ENCODE measurements at places on chromosomes 2 and 18.

DNA sequence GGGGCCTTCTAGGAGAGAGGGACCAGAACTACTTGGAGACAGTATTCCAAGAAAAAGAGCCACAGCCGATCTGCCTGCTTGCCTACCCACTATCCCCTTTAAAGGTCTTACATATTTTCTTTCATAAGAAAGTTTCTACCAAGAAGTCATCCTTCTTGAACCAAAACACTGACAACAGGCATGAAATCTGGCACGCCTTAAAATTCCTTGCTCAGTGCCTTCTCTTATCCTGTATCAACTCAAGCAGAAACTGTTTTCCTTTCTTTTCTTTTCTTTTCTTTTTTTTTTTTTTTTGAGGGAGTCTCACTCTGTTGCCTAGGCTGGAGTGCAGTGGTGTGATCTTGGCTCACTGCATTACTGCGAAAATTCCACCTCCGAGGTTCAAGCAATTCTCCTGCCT is 48.3 kb upstream of the ZFP36L2 start:
- no peak for DNase-seq

DNA sequence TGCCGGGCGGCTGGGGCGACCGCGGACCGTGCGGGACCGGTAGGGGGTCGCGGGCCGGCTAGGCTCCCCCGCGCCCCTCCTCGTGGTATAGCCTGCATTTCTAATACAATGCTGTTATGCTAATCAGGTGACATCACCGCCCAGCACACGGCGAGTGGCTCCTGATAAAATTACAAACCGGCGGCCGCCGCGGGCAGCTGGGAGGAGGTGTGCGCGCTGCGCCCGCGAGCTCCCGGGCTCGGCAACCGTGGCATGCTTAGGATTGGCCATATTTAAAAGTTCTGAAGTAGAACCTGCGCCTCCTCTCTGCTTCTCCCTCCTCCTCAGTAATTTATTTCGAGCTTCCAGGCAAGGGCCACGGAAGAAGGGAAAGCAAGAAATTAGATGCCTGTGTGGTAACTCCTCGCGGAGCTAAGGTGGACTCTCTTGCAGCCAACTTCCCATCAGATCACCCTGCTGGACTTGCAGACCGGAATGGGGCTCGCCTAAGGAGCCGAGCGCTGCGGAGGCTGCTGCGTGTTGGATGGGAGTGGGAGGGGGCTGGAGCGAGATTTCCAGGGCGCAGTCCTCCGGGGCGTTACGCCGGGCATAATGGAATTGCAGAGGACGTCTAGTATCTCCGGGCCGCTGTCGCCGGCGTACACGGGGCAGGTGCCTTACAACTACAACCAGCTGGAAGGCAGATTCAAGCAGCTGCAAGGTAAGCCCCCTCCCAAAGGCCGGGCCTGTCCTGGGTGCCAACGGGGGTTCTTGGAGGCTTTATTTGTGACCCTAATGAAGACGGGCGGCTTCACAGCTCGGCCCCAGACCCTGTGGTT is 102.3 kb downstream of the SPTBN1 start:
- DNase-seq, result peak; percentile 79

DNA sequence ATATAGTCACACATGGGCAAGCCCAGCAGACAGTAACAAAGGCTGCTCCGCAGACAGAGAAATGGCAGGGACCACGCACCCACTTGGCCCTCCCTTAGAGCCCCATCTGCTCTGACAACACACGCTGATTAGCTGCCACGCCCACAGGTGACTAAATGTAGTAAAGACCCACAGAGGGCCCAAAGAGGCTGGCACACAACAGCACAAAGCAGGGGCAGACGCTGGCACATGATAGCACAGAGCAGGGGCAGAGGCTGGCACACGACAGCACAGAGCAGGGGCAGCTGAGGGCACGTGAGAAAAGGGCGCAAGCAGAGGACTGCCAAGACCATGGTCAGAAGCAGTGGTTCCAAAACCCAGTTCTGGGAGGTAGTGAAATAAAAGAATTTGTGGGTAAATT is 10.6 kb downstream of the AFG3L2 start:
- no peak for DNase-seq

DNA sequence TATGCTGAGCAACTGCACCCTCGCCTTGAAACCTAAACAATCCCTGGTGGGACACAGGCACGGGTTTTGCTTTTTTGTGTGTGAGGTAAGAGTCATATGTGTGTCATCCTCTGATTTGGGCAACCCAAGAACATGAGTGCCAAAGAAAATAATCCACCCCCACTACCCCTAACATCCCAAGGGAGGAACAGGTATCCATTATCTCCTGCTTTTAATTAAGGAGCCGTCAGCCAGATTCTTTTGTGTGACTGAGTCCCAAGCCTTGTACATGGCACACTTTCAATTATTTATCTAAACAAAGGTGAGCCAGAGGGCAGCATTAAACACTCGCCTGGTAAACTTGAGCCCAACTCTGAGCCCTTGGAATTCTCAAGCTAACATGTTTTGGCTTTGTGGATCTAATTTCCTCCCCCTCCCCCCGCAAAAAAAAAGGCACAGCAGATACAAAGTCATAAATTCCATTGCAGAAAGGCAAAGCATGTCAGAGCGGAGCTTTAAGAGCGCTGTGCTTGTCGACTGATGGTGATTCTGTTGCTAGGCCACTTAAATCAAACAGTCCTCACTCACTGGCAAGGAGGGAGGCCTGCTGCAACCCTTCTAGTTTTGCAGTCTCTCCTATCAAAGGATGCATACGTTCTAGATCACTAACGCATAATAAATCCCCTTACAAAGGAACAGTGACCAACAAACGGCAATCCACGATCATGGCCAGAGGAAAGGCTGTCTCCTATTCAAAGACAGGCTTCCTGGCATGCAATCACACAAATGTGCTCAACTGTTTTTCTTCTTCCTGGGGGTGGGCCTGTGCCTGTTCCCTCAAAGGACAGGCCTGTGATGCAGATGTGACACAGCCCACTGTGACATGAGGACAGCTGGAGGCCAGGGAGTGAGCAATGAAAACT is 143.5 kb upstream of the LMAN1 start:
- no peak for DNase-seq

- DNase-seq, result no peak
These were observed 20.2 kb downstream of the CACNB4 start for GRCh38 chr2:152078662-152079061.

- no peak for DNase-seq
These were observed 808.4 kb downstream of the BCL11A start for GRCh38 chr2:59745085-59745484.

DNA sequence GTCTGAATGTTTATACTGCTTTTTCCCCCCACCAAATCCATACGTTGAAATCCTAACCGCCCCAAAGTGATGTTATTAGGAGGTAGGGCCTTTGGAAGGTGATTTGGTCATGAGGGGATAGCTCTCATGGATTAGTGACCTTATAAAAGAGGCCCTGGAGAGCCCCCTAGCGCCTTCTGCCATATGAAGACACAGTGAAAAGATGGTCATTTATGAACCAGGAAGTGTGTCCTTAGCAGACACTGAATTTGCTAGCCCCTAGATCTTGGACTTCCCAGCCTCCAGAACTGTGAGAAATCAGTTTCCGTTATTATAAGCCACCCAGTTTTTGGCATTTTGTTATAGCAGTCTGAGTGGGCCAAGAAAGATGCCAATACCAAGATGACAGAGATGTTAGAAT is 7.2 kb upstream of the TSN start:
- DNase-seq, result no peak

- no peak for DNase-seq
These were observed 38.2 kb downstream of the ACVR1 start for GRCh38 chr2:157837851-157838441.

GRCh38 chr2:56348392-56349210 is 164.8 kb downstream of the CCDC85A start:
- no peak for DNase-seq

GRCh38 chr18:33711514-33711913 is 133.5 kb downstream of the ASXL3 start:
- no peak for DNase-seq

- DNase-seq, result no peak
These were observed 20.1 kb downstream of the SLC66A3 start for GRCh38 chr2:11175293-11175795.

Data from CD4-positive, alpha-beta T cell treated with Interleukin-21 for 1 hour (primary cell).